Breast epithelium (tissue), 4 donors: ENCODE measurements at places on chromosomes 3 and 15. TPM values are rescaled to one million over a fixed set of nuclear protein-coding genes. Genes with fewer than 3 reads are reported as not detected.

DNA sequence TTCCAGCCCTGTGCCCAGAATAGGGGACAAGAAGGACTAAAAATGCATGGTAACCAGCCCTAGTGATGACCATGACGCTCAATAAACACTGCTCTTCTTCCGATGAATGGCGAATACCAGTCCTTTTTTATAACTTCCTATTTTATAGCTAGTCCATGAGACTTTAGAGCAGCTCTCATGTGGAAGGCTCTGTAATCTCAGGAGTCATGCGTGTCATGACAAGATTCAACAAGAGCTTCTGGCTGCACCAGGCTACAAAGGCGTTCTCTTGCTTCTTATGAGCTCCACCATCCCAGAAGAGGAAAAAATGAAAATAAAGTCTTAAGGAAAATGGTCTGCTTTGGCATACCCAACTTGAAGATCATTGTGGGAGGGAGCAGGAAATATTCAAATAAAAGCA, 141.0 kb downstream of the TMCO5A start:
- no peak for DNase-seq

DNA sequence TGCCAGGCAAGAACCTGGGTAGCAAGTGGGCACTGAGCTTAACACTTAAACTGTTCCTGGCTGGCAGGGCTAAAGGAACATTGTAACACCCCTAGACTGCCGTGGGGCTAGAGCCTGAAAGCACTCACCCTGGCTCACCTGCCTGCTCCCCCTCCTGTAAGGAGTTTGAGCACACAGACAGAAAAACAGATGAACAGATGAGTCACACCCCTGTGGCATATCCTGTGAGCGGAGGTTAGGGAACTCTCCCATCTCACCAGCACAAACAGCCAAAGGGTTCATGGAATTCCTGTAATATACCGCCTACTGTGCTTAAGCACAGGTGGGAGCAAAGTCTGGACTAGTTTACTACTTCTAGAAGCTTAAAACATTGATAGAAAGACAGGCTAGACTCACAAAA, 300.1 kb downstream of the ROBO1 start:
- no peak for DNase-seq

DNA sequence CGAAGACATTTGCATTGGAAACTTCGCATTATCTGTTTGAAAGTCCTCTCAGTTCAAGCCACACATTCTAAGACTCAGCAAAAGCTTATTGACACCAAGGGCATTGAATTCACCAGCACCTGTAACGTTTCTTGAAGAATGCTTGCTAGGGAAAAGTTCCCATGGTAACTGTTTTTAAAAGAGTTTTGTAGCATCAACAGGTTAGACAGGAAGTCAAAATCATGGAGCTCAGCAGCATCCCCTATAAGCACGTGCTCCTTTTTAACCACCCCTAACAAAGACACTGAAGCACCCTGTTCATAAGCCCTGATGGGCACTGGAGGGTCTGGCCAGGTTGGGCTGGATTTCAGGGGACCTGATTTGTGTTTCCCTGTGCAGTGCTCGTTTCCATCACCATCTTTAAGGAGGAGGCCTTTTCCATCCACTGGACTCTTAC, 229.7 kb upstream of the BHLHE40 start:
- no peak for DNase-seq

- DNase-seq, result no peak
Measured at GRCh38 chr15:59654046-59654445, 3.3 kb downstream of the GTF2A2 start.

- DNase-seq, result peak; percentile 36
Measured at GRCh38 chr15:100705065-100705464, 102.7 kb downstream of the ASB7 start.

The PDZRN3 gene
- total RNA-seq, result 36.0 TPM

The BFSP2 gene
- total RNA-seq, result not detected

The NRROS gene
- total RNA-seq, result 4.3 TPM

The INKA1 gene
- total RNA-seq, result 4.2 TPM
